ENCODE measurements at places on chromosomes 7 and 10.

DNA sequence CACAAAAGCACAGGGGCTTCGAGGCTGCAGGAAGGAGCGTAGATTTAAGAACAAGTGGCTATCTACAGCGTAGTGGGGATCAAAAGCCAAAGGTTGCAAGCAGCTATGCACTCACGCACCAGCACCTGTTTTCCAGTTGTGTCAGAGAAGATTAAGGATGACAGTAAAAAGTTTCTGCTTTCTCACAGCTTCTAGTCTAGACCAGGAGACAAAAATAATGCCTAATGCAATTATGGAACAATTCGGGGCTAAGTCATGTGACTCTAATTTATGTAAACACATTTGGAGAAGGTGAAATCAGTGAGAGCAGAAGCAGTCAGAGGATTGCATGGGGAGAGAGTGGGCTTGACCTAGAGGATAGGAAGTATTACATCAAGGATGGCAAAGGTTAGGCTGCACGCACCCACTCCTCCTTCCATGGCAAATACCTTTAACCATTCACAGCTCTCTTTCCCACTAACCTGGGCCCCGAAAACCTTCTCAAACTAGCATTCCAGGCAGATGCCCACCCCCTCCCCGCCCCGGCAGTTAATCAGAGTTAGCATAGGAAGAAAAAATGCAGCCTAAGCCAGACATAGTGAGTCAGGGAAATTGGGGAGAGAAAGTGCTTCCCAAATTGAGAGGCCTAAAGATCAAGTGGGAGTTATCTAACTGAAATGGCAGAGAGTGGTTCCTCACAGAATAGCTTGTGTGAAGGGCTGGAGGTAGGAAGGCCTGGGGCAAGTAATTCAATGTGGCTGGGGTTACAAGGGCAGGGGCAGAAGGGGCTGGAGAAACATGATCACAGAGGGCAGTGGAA is 48.2 kb upstream of the GPAM start:
- no peak for DNase-seq

- DNase-seq: no peak
Measured at GRCh38 chr10:46551701-46552525, 4.5 kb downstream of the GPRIN2 start.

GRCh38 chr10:48684463-48684791 is 246 bp upstream of the WDFY4 start:
- DNase-seq: no peak

DNA sequence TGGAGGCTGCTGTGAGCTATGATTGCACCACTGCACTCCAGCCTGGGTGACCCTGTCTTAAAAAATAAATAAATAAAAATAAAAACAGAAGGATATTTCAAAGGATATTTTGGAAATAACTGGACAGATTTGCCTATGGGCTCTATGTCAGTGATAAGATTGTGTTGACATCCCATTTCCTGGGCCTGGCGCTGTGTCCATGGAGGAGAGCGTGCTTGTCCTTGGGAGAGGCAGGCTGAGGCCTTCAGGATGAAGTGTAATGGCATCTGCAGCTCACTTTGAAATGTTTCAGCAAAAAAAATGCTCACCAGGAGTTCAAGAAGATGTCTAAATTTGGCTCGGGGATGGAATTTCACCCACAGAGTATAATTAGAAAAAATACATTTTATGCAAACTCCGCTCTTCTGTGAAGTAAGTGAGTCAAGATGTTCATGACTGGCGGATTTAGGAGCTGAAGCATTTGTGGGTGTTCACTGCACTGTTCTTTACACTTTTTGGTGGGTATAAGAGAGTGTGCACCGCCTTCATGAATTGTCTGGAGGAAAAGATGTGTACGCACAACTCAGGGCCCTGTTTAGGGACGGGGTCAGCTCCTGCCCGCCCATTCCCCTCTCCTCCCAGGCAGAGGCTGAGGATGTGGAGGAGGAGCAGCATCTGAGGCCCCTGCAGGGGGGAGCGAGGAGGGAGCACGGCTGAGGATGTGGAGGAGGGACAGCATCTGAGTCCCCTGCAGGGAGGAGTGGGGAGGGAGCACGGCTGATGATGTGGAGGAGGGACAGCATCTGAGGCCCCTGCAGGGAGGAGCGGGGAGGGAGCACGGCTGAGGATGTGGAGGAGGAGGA is 18.5 kb upstream of the FOXL3 start:
- DNase-seq: no peak

GRCh38 chr7:23284871-23285270 is 14.3 kb upstream of the MALSU1 start:
- DNase-seq: no peak

DNA sequence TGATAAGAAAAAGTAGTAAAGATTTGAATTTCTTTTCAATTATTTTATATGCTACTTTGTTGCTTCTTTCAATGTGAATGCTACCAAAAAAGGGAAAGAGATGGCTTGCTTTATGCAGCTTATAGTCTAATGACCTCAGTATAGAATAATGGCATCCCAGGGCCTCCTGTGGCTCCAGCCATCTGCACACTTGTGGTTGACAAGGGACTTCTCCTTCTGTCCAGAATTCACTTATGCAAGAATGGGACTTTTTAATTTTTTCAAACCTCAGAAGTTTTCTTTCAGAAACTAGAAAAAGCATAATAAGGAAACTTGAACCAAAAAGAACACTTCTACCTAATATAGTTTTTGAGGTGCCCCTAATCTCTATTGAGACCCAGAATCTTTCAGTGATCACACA is 310.9 kb downstream of the CTNNA3 start:
- DNase-seq: no peak

DNA sequence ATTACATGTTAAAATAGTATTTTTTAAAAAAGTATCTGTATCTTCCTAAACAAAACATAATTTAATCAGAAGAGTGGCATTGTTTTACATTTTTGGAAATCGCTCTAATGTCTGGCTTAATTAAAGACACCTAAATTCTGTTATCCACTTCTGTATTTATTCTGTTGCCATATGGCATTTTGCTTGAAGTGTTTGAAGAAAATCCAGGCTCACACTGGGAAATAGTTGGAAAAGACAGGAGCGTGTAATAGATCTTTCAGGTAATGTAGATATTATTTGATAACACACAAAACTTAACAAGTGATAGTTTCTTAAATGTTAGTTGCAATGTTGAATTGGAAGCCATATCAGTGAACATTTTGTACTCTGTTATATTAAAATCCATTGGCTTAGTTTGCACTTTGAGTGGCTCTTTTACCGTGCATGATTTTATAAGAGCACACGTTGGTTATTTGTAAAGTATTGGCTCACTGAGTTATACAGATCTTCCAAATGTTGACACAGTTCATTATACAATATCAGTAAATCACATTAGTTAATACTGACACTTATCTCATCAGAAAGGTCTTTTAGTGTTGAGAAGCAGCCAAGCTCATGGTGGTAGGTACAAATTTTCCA is 128.4 kb upstream of the NPVF start:
- no peak for DNase-seq

GRCh38 chr7:141737118-141737835 is 881 bp upstream of the SSBP1 start:
- DNase-seq: no peak

GRCh38 chr10:70455213-70455630 is 13.7 kb upstream of the NODAL start:
- no peak for DNase-seq

GRCh38 chr10:34178756-34179155 is 636.3 kb downstream of the PARD3 start:
- no peak for DNase-seq

DNA sequence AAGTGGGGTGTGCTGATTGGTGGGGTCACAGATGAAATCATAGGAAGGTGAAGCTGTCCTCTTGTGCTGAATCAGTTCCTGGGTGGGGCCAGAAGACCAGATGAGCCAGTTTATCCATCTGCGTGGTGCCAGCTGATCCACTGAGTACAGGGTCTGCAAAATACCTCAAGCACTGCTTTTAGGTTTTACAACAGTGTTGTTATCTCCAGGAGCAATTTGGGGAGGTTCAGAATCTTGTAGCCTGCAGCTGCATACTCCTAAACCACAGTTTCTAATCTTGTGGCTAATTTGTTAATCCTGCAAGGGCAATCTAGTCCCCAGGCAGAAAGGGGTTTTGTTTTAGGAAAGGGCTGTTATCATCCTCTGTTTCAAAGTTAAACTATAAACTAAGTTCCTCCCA is 17.0 kb upstream of the IFRD1 start:
- no peak for DNase-seq

DNA sequence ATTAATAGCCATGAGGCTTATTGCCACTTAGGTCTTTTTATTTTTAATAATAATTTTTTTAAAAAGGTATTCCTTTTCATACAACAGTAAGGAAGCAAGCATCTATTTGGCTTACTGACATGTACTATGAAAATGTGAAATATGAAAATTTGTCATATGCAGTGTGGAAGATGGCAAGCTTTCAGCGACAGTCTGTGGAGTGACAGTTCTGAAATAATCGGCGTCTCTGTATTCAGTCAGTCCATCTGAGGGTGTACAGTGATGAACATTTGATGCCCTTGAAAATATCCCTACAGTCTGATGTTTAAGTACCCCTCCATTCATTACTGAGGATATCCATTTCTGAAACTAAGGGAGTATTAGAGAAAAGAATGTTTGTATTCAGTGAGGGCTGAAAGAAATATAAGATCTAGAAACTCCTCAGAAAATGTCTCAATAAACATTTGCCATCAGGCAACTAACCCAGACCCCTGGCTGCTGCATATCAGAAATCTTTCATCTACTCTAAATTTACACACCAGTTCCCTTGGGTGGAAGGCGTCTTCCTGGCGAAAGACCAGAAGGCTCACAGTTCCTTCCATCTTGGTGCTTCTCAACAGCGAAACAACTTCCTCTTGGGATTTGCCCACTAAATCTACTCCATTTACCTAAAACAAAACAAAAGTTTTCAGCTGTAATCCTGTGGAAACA is 440.6 kb downstream of the PARD3 start:
- no peak for DNase-seq

DNA sequence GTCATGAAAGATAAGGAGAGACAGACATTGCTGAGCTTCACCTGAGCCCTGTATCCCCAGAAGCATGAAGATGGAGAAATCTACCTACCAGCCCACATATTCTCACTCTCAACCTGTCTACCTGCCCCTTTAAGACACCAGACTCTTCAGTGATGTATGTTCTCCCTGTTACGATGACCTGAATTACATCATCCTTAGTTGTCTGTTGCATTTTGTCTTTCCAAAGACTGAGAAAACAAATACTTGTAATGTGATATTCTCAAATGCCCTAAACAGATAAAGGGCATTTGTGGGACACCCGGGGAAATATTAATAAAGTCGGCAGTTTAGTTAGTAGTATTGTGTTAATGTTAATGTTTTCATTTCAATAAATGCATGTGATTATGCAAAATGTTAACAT is 305.8 kb upstream of the IGFBP3 start:
- DNase-seq: no peak

GRCh38 chr10:105188737-105189462 is 547.8 kb downstream of the SORCS3 start:
- no peak for DNase-seq

DNA sequence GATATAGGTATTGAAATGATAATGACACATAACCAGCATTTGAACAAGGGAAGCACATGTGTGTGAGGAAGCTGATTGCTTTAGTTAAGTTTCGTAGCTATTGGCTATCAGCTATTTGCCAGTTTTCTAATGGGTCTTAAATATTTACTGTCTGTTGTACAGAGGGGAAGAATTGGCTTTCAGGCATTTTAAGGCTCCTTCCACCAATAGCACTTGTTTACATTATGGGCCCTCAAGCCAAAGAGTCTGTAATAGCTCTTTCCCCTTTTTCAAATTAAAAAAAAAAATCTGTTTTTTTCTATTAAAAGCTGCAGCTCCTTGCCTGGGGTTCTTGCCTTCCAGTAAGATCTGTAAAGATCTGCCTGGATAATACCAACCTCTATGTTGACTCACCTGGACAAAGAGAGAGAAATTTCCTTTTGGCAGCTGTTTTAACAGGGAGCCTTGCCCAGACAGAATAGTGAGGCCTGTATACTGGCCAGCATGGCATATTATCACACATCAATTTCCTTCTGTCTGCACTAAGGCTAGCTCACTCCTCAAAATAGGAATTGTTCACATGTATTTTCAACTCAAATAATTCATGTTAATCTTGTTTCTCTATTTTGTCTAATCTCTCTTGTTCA is 104.7 kb upstream of the LRGUK start:
- no peak for DNase-seq

GRCh38 chr10:114259824-114260223 is 20.8 kb downstream of the VWA2 start:
- no peak for DNase-seq

DNA sequence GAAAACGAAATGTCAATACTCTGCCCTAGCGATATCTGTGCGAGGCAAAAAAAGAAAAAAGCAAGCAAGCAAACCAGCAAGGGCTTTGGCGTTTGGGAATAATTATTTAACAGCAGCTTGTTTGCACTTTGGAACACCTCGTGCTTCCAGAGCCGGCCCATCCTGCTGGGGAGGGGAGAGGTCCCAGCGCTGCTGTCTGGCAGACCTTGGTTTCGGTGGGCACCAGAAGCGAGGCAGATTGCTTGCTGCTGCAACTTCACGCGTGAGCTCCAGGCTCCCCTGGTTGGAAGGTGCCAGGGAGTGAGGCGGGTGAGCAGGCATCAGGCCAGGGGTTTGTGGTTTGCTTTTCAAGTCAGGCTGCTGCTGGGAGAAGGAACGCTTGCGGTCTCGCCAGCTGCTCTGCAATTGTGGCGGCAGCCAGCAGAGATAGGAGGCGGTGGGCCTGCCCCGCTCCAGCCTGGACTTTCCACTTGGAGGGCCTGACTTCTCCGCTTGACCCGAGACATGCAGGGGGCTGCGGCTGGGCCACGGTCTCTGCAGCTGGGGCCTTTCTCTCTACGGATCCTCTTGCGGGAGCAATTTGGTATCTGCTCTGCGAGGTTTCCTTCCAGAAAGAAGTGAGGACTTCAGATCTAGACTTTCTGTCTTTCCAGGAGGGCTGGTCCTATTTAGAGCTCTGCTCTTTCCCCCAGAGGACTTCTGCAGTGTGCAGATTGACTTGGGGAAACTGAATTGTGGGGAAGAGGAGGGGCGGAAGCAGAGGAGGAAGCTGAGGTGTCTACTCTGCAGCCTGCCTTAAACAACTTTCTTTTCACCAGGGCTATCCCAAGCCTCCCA is 131.4 kb downstream of the PRPF18 start:
- DNase-seq: peak; percentile 12

DNA sequence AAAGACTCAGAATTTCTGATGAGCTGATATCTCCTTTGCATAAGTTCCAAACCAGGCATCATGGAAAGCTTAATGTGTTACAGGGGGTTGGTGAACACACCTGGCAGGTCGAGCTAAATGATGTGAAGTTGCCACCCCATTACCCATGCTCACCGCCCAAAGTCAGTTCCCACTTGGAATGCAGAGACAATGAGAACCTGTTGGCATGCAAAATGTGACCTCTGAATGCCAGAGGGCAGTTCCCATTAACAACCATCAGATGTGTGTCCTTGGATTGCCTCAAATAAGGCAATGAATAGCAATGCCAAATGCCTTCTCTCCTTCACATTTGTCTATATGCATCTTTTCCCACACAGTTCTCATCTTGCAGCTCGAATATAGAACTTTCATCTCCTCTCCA is 190.7 kb downstream of the CDCA7L start:
- no peak for DNase-seq

DNA sequence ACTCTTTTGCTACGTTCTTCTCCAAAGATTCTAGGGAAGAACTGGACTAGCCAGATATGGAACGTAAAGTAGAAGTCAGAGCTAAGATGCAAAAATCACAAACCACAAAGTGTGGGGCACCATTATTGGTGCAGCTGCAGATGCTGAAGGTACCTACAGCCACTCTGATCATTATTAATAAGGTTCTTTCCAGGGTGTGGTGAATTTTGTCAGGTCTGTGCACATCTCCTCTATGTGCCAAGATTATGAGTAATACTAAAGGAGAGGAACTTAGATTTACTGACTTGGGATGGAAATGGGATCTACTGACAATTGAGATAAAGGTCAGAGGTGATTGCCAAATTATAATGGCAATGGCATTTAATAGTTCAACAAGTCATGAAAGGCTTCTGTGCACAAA is 148.2 kb downstream of the RAPGEF5 start:
- DNase-seq: no peak

All from activated T-cell treated with anti-CD3 and anti-CD28 coated beads for 48 hours (primary cell).